ENCODE measurements at places on chromosomes 11 and 22.

DNA sequence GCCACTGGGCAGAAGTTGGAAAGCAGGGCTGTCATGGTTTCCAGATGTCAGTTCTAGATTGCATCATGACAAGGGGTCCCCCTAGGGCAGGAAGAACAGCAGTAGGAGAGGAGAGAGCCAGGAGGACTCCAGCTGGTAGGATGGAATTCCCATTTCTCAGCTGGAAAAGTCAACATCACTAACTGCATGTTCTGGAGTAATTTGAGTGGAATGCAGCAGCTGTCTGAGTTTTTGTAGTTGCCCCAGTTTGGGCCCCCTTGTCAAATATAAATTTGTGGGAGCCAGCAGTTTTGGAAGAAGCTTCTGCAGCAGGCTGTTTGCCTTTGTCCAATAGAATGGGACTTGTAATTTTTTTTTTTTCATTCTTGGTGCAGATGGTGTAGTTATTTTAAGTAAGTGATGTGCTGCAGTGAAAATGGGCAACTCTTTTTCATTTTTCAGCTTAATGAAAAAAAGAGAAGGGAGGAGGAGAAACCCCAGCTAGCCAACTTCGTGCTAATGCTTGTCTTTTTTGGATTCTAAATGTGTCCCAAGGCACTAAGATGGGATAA is 86.9 kb downstream of the LDLRAD3 start:
- DNase-seq = peak; percentile 79

GRCh38 chr11:41983475-41983874 is 524.0 kb upstream of the LRRC4C start:
- no peak for DNase-seq

- DNase-seq = no peak
Observed at GRCh38 chr11:108148556-108148955, 27.2 kb downstream of the ACAT1 start.

DNA sequence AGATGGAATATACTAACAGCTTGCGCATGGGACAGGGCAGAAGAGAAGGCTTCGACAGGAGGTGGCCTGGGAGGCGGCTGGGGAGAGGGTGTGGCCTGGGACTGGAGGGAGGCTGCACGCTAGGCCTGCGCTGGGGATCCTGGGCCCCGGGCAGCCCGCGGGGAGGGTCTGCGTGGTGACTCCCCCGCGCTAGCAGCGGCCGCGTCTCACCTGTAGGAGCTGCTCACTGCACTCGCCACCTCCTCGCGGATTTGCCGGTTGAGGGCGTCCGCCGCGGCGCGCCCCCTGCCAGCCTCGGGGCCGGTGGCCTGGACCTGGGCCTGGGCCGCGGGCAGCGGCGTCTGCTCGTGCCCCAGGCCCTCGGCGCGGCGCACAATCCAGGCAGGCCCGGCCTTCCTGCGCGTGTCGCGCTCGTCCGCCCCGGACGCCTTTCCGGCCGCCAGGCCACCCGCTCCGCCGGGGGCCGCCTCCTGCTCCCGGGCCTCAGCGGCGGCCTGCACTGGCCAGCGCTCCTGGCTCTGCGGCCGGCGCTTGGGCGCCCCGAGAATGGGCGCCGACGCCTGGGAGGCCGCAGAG is 1.5 kb downstream of the MAP6 start:
- DNase-seq = peak; percentile 60

- no peak for DNase-seq
Observed at GRCh38 chr11:71355281-71355680, 92.9 kb downstream of the DHCR7 start.

DNA sequence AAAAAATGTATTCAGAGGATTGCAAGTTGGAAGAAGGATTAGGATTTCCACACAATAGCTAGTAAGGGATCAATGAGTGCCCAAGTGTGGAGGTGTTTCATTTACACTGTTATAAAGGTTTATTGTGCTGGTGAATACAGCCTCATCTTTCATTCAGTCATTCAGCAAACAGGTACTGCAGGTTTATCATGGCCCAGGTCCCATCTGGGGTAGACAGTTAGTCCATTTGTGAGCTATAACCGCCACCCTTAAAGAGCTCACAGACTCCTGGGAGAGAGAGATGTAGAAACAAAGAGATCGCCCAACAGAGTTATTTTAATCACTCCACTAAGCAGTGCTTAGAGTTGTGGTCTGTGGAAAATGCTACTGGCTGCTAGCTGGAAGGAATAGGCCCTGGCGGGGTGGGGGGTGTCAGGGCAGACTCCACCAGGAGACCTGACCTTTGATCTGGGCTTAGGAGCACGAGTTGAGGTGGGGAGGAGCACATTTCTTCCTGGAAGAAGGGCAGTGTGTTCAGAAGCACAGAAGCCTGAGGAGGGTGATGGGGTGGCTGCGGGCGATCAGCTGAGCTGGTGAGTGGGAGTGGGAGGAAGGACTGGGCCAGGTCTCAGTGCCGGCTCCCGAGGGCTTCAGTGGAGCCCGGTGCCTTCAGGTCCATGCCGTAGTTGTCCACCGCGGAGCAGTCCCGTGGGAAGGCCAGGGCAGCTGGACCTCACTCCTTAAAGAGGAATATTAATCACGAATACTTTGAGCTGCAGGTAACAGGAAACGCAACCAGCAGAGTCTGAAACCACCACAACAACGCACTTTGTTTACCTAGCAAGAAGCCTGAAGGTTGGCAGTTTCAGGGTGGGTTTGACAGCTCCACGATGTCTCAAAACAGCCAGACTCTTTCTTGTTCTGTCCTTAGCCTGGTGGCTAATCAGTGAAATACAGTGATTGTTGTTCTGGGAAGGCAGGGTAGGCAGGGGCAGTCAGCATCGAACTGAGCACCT is 11.2 kb downstream of the TOM1 start:
- no peak for DNase-seq

DNA sequence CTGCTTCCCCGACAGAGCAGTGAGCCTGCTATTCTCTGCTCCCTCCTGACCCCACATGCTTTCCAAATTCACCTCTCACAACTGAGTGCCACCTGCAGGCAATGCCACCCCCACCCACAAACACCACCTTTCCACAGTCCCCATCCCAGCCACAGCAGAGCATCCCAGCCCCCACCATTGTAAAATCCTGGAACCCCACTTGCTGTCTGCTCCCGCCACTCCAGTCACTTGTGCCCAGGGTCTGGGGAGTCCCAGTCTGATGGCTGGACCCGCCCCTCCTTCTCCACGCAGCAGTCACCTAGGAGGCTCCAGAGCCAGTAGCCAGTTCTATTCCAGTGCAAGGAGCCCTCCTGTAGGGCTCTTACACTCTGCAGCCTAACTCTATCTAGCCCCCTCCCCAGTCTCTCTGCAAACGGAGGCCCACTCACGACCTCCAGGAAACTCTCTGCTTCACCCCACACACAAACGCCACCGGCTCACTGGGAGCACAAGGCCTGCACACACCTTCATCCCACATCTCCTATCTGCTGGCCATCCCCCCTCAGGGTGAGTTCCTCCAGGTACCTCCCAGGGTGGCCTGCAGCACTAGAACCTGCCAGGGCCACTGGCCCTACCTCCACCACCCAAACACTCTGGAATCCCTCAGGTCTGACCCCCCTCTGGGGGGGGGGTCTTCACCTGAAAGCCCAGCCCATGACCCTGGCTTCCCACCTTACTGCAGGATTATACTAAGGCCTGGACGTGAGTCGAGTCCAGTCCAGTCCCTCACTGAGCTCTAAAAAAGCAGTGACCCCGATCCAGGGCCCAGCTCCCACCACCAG is 1.4 kb downstream of the GNB1L start:
- DNase-seq = no peak

GRCh38 chr22:25780673-25781072 is 38.7 kb downstream of the MYO18B start:
- DNase-seq = no peak

- DNase-seq = no peak
Observed at GRCh38 chr11:133803026-133803425, 42.3 kb downstream of the SPATA19 start.

DNA sequence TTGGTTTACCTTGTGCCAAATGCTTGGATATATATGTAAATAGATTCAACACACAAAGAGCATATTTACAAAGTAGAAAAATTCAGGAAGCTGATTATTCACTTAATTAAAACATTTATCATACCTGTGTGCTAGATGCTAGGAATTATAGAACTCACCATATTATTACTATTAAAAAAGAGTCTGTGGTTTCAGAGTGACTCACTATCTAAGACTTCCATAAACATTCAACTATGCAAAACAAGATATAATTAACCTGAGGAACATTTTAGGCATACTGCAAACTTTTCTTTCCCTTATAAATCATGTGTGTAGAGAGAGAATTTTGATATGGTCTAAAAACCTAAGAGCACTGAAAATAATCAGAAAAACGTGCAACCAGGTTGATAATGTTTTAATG is 27.3 kb downstream of the CTSC start:
- DNase-seq = peak; percentile 16

GRCh38 chr11:74679513-74679865 is 51.7 kb downstream of the CHRDL2 start:
- no peak for DNase-seq

GRCh38 chr22:49360746-49361145 is 466.9 kb downstream of the BRD1 start:
- DNase-seq = no peak

GRCh38 chr11:11107076-11107723 is 245.8 kb downstream of the CSNK2A3 start:
- DNase-seq = no peak

GRCh38 chr11:121419836-121420235 is 32.3 kb upstream of the SORL1 start:
- DNase-seq = no peak

DNA sequence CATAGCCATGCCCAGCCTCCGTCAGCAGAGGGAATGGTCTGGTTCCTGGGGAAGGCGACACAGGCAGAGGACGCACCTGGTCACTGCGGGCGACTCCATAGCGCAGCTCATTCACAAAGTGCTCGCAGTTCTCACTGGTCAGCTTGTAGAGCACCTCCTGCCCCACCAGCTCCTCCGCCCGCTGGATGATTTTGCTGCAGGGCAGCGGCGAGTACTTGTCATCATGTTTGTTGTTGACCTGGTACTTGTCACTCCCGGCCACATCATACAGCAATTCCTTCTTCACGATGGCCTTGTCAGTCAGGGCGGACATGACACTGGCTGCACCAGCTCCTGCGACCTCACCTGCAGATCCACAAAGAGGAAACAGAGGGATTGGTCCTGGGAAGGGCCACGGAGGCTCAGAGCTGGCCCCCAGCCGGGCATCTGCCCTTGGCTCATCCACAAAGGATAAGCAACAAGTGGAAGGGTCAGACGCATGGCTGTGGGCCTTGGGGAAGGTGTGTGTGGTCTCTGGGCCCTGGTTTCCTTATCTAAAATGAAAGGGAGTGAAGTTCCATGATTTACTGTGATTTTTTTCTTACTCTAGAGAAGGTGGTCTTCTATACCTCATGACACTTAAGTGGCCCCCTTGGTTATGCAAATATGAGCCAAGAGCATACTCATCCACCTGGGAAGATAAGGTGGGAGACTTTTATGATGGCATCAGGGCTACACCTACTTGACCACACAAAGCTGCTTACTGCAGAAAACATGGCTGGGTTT is 24.0 kb downstream of the PLAAT3 start:
- DNase-seq = no peak

- DNase-seq = peak; percentile 78
Observed at GRCh38 chr11:126484266-126484665, 128.8 kb downstream of the ST3GAL4 start.

GRCh38 chr11:42996421-42997307 is 315.1 kb upstream of the API5 start:
- DNase-seq = no peak

DNA sequence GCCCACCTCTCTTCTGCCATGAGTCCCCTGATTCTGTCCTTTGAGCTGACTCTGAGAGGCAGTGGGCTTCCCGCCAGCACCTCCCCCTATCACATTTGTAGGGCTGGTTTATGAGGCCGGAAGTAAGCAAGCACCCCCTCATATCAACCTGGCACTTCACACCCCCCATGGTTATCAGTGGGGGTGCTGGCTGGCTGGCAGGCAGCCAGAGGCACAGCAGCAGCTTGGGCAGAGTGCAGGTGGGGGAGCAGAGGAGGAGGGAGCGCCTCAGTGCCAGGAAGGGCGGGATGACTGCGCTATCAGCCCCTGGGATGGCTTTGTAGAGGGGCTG is 22.9 kb upstream of the CHRM4 start:
- DNase-seq = no peak

DNA sequence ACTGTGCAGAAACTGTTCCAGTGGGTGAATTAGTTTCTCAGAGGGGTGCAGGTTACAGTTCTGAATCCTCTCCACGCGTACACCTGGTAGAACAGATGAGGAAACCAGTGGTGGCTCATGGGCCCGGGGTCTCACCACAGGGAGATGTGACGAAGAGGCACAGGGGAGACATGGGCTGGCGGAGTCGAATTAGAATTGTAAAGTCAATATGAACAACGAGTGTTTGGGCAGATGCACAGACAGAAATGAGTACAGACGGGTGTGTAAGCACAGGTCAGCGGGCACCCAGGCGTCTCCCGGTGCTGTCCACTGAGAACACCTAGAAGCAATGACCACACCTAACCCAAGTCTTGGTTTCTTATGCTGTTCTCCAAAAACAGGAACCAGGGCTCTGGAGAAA is 41.8 kb downstream of the GNB1L start:
- no peak for DNase-seq
